ENCODE measurements at places on chromosomes 3 and 15. TPM values are rescaled to one million over a fixed set of nuclear protein-coding genes. Genes with fewer than 3 reads are reported as not detected.

The ZNF660 gene
- total RNA-seq: 5.2 TPM

The SLC9C1 gene
- 0.24 TPM for total RNA-seq

GRCh38 chr15:40808861-40809450, 1.7 kb upstream of the DNAJC17 start:
- H3K36me3 ChIP-seq: peaks cover 41% of the 10 kb centered on the region
- H3K27ac ChIP-seq: no peak overlapping the region
- DNase-seq: no peak
- H3K4me1 ChIP-seq: peaks cover 21% of the 10 kb centered on the region

The DCBLD2 gene
- total RNA-seq: 0.95 TPM

- H3K4me3 ChIP-seq: peak overlapping the region; percentile 72
- no peak for DNase-seq
- no peaks in the 10 kb centered on the region for H3K27me3 ChIP-seq
- H3K36me3 ChIP-seq: peaks cover 23% of the 10 kb centered on the region
- H3K27ac ChIP-seq: peak overlapping the region; percentile 94
- peaks cover 92% of the 10 kb centered on the region for H3K4me1 ChIP-seq
Observed at GRCh38 chr3:188442430-188442829, 288.5 kb downstream of the LPP start.

DNA sequence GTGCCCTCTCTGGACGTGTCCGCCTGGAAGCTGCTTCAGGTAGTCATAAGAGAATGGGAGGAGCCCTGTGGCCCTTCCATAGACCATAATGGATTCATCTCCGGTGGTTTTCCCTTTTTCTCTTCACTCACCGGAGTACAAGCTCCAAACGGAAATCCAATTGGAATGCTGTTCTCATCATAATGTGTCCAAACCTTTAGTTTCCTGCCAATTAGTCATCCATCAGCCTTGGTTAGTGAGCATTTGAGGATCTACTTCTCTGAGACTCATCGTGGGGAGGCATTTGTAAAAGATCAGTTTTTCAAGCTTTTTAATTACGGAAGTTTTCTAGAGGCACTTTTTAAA, 34.9 kb downstream of the ABHD2 start:
- no peaks in the 10 kb centered on the region for H3K4me1 ChIP-seq
- H3K4me3 ChIP-seq: no peak overlapping the region
- no peak overlapping the region for H3K27ac ChIP-seq
- no peaks in the 10 kb centered on the region for H3K27me3 ChIP-seq

The IL17RE gene
- 0.66 TPM for total RNA-seq

- peaks cover 22% of the 10 kb centered on the region for H3K4me1 ChIP-seq
- H3K27ac ChIP-seq: no peak overlapping the region
- H3K27me3 ChIP-seq: peaks cover 68% of the 10 kb centered on the region
- H3K4me3 ChIP-seq: no peak overlapping the region
Observed at GRCh38 chr3:61562042-61562720, 810 bp downstream of the PTPRG start.

DNA sequence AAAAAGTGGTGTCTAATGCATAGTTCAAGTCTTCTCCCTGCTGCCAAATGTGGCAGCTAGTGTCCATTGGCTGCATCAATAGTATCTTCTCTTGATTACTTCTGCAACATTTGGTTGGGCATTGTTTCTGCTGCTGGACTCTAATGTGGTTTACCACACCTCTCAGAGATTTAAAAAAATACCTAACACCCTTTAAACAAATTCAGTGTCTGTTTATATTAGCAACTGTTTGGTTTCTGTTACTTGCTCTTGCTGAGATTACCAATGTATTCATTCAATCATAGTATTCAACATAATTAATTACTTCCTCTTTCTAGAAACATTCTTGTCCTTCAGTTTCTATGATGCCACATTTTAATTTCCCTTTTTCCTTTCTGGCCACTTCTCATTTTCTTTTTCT, 20.3 kb upstream of the NECTIN3 start:
- H3K4me3 ChIP-seq: no peak overlapping the region
- H3K27ac ChIP-seq: no peak overlapping the region
- no peak for DNase-seq
- peaks cover 13% of the 10 kb centered on the region for H3K27me3 ChIP-seq
